ENCODE measurements at places on chromosomes 6 and 20. TPM values are rescaled to one million over a fixed set of nuclear protein-coding genes. Genes with fewer than 3 reads are reported as not detected.
A peak's percentile ranks its signal among the peaks of the same experiment; 100 is the strongest.

DNA sequence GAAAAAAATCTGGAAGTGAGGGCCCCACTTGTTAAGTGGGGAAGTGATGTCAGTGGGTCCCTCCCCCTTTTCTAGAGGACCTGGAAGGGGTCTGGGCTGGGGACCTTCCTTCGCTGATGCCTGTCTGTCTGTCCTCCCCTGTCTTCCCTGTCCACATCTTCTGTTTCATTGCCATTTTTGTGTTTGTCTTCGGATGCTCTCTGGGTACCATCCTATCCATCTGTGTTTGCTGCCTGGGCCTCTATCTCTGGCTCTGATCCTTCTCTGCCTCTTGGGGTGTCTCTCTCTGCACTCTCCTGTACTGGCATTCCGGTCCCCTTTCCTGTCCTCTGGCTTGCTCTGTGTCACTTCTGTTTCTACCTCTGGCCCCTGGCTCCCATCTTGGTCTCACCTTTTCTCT lies 2.3 kb downstream of the TMEM151B start:
- ATAC-seq, result no peak

DNA sequence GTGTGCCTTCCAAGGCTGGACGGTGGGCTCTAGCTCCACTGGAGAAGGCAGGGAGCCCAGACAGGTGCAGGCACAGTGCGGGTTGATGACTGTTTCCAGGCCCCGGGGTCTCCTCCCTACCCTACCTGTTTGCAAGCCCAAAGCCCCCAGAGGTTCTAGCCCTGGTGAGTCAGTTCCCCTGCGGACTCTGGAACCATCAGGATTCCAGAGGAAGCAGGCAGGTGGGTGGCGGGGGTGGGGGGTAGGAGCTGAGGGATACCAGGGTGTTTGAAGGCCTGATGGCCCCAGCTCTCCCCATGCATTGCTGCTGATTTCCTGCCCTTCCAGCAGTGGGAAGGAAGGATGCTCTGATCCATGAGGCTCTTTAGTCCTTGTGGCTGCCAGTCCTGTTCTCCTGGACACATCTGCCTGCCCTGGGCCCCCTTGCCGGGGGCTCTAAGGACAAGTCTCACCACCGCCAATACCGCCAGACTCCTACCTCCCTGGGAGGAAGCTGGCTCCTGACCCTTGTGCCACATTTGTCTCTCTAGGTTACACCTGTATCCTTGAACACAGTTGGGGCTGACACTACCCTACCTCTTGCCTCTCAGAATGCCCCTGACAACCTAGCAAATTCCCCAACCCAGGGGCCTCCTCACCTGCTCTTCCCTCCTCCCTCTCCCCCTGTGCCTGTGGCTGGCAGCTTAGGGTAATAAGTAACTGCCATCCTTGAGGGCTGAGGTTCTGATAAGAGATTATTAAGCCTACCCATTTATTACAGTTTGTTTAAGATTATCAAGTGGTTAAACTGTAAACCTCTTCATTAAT lies 21.7 kb downstream of the KCNK5 start:
- ATAC-seq, result no peak

DNA sequence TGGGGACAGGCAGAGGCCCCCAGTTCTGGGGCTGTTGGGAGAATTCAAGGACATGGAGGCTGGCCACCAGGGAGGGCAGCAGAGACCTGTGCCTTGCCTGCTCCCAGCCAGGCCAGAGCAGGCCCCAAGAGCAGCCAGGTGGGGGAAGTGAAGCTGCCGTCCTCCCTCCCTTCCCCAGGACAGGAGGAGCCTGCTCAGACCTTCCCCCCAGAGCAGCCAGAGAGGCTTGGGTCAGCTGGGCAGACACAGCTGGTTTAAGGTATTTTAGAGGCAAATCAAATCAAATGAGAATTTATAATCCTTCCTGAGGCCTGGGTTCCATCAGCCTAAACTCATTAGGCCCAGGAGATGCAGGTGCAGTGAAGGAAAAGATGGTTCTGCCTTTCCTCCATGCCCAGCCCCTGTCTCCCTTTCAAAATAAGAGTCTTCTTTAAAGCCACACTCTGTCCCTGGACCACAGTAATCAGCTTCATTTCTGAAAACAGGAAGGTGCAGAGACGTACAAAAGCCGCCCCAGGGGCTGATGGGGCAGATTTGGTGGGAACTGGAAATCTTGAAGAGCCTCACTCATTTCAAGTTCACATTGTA lies 21.7 kb downstream of the BMP7 start:
- no peak for ATAC-seq

GRCh38 chr6:14711704-14712379 lies 534.0 kb upstream of the JARID2 start:
- no peak for ATAC-seq

Gene KHDC1L
- total RNA-seq, result not detected

Gene BCLAF1
- 96.3 TPM for total RNA-seq

Gene PMEPA1
- total RNA-seq, result 15.3 TPM

Gene ERVFRD-1
- total RNA-seq, result 0.27 TPM

- no peak for ATAC-seq
These were observed 334.9 kb downstream of the TAF4 start for GRCh38 chr20:61730631-61731362.

DNA sequence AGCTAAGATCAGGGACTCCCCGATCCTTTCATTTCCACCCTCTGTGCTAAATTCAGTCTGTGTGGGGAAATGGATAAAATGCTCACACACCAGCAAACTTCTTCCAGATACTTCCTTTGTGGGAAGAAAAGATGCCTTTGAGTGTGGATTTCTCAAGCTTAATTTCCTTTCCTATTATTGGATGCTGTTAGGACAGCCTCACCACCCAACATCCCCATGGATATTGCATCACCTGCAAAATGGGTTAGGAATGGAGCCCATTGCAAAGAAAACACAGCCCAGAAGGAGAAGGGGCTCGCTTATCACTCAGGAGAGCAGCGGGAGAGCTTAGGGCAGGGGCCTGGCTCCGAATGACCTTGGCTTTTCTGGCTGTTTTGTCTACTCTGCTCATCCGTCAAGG lies 272.2 kb downstream of the CDC5L start:
- ATAC-seq, result no peak

- no peak for ATAC-seq
These were observed 340.9 kb upstream of the IRAK1BP1 start for GRCh38 chr6:78526432-78526831.

DNA sequence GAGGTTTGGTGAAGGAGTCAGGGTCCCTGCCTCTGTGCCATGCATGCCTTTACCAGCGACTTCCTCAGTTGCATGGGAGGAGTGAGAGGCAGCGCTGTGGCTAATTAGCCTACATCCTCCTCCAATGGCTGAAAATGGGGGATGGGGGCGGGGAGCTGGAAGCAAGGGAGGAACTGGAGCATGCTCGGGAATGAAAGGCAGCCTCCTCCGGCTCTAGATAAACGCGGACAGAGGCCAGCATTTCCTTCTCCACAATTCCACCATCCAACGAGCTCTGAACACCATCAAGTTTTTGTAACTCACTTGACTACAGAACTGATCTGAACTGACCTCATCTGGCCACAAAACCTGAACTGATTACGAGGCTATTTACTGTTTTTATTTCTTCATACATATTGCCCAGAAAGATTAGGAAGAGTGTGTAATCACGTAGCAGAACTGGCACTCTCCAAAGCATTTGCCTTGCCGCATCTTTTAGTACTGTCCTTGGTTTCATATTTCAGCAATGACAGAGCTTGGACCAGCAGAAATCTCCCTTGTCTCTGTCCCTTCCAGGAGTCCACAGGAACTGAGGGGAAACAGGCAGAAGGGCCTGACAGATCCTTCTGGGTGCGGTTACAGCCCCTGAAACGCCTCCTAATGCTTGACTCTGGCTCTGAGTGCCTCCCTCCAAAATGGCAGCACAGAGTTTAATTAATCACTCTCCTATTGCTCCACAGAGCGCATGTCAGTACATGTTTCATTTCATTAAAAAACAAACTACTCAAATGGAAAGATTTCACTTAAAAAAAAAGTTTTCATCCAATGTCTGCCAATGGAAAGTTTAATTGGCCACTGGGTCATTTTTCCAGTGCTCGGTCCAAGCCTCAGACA lies 58.2 kb upstream of the TRAF3IP2 start:
- ATAC-seq, result peak; percentile 78

Gene C6orf58
- not detected for total RNA-seq

DNA sequence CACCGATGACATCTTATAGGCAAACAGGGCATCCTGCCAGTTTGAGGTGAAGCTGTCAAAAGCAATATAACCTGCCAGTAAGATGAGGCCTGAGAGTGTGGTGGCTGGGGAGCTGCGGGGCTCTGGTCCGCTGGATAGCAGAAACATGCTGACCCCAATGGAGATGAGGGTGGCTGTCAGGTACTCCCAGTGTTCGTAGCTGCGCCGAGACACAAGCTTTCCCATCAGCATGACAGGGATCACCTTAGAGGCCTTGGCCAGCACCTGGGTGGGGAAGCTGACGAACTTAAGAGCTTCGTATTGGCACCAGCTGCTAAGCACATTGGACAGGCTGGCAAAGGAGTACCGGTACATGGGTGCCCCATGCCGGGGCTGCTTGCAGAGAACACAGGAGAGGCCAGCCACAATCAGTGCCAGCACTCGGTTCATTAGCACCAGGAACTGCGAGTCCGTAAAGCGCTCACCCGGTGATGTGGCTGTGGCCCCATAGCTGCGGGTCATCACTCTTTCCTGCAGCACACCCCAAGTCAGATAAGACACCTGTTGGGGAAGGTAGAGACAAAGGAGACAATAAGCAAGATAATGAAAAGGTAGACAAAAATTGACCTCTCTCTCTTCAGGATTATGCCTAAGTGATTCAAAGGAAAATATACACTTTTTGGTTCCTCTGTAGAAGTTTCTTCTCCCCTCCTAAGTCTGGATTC lies 2.1 kb downstream of the SLC35B2 start:
- no peak for ATAC-seq

DNA sequence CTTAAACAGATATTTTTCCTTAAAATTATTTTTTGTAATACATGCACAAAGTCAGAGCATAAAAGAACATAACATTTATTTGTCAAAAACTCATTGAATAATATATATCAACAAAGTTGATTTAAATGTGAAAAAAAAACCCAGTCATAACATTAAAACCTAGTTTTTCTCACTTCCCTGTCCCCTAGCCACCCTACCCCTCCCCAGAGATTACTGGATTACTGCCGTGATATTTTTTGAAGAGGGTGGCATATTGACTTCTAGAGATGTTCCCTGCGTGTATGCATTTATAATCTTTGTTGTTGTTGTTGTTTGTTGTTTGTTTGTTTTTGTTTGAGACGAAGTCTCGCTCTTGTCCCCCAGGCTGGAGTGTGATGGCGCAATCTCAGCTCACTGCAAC lies 52.4 kb upstream of the ARMC2 start:
- ATAC-seq, result no peak

- no peak for ATAC-seq
These were observed 15.6 kb upstream of the ZNF451 start for GRCh38 chr6:57074383-57074782.

Gene LAMA5
- total RNA-seq, result 217 TPM

GRCh38 chr6:128918886-128919285 lies 35.9 kb downstream of the LAMA2 start:
- ATAC-seq, result no peak

GRCh38 chr20:3804254-3804751 lies 8.2 kb downstream of the CDC25B start:
- no peak for ATAC-seq

- ATAC-seq, result no peak
These were observed 157.7 kb upstream of the MMS22L start for GRCh38 chr6:97440590-97441176.

- no peak for ATAC-seq
These were observed 953.7 kb upstream of the MANEA start for GRCh38 chr6:94623586-94623985.

GRCh38 chr20:57392512-57393271 lies 1.5 kb downstream of the RBM38 start:
- ATAC-seq, result no peak

GRCh38 chr20:62791301-62792181 lies 4.7 kb upstream of the MRGBP start:
- ATAC-seq, result peak; percentile 19

DNA sequence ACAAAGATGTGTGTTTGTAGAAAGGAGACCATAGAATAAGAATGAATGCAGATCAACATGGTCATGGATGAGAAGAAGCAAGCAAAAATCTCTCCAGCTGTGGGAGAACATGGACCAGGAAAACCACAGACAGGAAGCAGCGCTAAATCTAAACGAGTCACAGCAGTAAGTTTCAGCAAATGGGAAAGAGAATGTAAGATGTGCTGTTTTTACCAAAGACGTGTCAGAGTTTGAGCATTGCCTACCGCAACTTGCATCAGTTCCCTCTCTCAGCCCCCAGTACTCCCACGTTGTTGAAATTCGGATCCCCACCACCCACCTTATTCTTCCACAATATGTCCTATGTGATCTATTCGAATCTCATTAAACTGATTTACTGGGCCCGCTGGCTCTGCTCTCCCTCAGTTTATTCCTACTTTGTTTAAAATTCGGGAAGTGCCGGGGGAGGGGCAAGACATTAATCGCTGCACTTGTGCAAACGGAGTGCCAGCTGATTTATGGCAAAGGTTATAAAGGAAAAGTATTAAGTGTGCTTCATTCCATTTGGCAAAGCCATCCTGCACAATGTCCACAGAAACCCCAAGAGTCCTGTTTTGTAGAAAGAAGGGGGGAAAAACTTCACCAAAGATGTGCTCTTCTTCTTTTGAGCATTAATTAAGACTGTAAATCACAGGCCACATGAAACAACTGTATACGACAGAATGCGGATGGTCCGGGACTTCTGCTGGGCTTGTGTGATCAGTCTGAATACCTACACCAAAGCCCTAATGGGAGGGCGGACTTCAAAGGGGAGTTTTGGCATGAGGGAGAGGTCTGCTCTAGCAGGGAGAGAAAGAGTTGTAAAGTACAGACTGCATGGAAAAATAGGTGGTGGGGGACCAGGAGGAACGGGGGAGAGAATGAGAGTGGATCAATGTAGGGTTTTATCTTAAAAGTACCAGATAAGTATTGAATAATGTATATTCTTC lies 59.1 kb upstream of the PRDM1 start:
- ATAC-seq, result no peak

DNA sequence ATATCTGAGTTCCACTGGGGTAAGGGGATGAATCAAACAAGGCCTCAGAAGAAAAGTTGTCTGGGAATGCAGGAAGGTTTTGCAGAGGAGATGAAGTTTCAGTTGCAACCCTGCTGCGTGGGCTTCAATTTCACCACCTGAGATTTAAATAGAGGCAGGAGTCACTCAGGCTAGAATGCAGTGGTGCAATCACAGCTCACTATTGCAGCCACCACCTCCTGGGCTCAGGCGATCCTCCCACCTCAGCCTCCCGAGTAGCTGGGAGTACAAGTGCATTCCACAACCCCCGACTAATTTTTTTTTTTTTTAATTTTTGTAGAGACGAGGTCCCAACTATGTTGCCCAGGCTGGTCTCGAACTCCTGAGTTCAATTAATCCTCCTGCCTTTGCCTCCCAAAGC lies 1.5 kb upstream of the ZNF165 start:
- ATAC-seq, result no peak

DNA sequence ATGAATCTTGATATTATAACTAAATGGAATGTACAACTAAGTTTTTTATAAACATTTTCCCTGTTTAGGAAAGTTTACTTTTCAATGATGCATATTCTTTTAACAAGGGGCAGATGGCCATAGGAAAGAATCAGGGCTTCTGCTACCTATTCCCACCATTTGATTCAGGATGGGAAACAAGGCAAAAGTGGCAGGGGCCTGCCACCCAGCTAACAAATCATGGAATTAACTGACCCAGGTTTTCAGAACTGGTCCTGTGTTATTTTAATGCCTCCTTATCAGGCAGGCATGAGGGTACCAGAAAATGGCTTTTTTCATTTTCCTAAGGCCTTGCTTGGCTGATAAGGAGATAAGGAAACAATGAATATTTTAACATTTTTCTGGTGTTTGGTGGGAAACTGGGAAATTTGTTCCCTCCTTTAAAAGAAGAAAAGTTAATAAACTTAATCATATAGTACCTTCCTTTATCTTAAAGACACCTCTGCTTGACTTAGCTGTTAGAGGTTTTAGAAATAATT lies 6.7 kb downstream of the POU3F2 start:
- no peak for ATAC-seq

- no peak for ATAC-seq
These were observed 877.8 kb downstream of the EPHA7 start for GRCh38 chr6:92541448-92542060.

Measured in gastroesophageal sphincter (tissue), 4 donors.